ENCODE measurements at places on chromosomes 7 and 10. TPM values are rescaled to one million over a fixed set of nuclear protein-coding genes. Genes with fewer than 3 reads are reported as not detected.

GRCh38 chr10:98028168-98028770 lies 2.2 kb downstream of the CRTAC1 start:
- peaks cover 10% of the 10 kb centered on the region for H3K27me3 ChIP-seq
- H3K4me3 ChIP-seq, result no peak overlapping the region
- DNase-seq, result peak; percentile 79

DNA sequence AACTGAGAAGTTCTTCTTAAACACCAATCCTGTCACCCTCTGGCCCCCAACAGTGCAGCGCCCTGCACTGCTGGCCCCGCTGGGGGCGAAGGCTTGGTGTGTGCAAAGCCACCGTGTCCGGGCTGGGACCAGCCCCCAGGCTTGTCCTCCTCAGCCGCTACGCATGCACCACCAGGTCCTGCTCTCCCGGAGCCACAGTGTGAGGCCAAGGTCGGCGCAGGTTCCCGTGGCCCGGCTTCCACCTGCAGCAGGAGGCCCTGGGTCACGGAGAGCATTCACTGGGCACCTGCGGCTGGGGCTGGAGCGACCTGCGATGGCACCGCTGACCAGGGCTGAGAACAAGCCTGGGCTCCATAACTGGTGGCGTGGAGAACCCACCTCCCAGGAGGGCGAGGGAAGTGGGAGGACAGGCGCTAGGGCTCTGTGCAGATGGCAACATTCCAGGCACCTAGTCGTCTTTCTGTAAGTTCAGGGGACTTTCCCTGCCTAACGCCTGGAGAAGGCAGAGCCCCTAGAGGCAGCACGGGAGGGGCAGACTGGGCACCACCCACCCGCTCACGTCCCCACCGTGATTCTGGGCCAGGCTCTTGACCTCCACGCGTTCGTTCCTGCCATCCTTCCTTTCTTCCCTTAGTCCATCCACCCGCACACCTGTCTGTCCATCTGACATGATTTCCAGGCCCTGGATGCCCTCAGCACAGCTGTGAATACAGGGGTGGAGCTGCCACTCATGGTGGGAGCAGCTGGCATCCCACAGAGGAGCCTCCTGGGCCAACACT lies 271.6 kb downstream of the ELFN1 start:
- H3K36me3 ChIP-seq, result no peaks in the 10 kb centered on the region
- no peak for DNase-seq
- H3K27me3 ChIP-seq, result no peaks in the 10 kb centered on the region

Gene CREB5
- 1.4 TPM for total RNA-seq

Gene ZNF853
- total RNA-seq, result 30.9 TPM

- H3K27ac ChIP-seq, result no peak overlapping the region
- peaks cover 13% of the 10 kb centered on the region for H3K4me1 ChIP-seq
- no peaks in the 10 kb centered on the region for H3K27me3 ChIP-seq
- peak; percentile 70 for DNase-seq
Observed at GRCh38 chr7:129664029-129665012, 52.8 kb downstream of the NRF1 start.
